ENCODE measurements at places on chromosomes 7 and 10. TPM values are rescaled to one million over a fixed set of nuclear protein-coding genes. Genes with fewer than 3 reads are reported as not detected.

The CAMK1D gene
- total RNA-seq: 8.9 TPM

The WDFY4 gene
- total RNA-seq: 0.88 TPM

The LEP gene
- total RNA-seq: not detected

DNA sequence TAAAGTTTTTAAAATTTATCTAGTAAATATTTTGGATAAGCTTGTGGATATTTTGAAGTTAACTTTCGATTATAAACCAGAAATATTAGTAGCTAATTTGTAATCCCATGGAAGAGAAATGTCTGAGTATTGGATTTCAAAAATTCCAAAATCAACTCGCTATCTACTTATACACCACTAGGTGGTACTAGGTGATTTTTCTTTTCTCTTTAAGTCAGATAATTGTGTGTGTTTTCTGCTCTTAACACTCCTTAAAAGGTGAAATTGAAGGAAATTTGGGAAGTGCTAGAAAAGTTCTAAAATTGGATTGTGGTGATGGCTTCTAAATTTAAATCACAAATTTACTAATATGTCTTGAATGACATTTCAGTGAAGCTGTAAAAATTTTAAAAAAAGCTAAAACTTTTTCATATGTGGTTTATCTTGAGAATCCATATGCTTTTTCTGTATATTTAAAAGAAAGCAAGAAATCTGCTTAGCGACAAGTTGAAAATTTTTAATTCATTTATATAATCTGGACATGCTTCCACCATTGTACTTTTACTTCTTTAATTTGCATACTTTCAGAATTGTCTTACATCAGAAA is 90.2 kb downstream of the IPMK start:
- DNase-seq: no peak

GRCh38 chr10:34206078-34206934 is 608.8 kb downstream of the PARD3 start:
- DNase-seq: no peak

- no peak for DNase-seq
These were observed 224.2 kb downstream of the CHCHD3 start for GRCh38 chr7:132857703-132858102.

GRCh38 chr7:113198226-113198625 is 79.9 kb upstream of the SMIM30 start:
- DNase-seq: no peak

GRCh38 chr7:98228801-98229200 is 17.6 kb downstream of the BHLHA15 start:
- DNase-seq: no peak

GRCh38 chr10:84063440-84063839 is 75.9 kb upstream of the GHITM start:
- DNase-seq: no peak

DNA sequence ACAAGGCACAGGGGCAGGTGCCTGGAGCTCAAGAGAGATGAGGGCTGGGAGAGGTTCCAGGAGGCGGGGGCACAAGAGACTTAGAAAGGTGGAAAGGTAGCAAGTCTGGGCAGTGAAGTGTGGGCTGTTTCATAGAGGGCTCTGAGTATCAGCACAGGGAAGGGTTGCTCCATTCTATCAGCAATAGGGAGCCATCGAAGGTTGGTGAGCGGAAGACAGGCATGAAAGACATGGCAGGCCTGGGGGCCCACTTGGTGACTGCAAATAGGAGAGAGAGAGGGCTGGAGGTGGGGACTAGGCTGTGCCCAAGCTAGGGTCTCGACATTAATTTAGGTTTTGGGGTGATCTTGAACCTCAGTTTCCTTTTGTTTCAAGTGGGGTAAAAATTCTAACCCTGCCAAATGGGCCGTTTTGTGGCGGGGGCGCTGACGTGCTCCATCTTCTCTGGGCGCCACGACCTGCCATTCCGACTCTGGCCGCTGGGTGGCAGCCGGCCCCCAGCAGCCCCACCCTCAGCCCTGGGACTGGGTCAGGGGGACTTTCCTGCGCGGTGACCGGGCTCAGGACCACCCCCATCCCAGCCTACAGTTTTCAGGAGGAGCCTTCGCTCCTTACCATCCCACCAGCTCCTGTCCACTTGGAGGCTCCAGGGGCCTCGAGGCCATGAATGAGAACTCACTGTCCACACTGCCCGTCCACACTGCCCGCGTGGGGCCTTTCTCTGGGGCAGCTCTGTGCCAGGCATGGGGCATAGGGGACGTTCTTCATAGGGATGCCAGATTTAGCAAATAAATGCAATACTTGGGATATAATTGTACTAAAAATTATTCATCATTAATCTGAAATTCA is 37.2 kb upstream of the PCBD1 start:
- DNase-seq: no peak

- no peak for DNase-seq
These were observed 51.7 kb downstream of the NRAP start for GRCh38 chr10:113612154-113612553.

DNA sequence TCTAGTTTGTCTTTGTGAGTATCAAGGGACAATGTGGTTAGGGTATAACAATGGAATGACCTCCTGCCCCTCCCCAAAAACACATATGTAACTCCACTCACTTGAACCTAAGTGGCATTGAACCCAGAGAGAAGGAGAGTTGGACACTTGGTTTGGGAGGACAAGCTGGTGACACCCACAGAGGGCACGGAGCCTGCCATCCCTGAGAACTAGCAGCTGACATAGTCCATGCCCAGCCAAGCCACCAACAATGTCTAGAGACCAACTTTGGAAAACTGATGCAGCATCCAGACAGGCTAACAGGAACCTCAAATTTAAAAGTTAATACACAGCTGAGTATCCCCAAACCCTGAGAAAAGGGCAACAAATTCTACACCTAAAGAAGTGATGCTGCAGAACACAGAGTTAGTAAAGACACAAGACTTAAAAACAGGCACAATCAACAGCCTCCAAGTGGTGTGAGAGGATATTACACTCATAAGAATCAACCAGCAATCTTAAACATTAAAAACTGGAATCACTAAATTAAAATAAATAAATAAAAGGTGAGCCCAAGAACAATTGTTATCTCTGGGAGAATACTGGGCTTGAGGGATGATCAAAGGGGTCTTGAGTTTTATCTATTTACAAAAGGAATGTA is 27.2 kb downstream of the NUDCD3 start:
- no peak for DNase-seq

Data from esophagus squamous epithelium (tissue), 5 donors.